ENCODE measurements at places on chromosomes 11 and 22.

- DNase-seq, result no peak
Observed at GRCh38 chr11:79492008-79492407, 51.2 kb upstream of the TENM4 start.

GRCh38 chr22:31083377-31083768 lies 2.3 kb downstream of the SMTN start:
- no peak for DNase-seq

- no peak for DNase-seq
Observed at GRCh38 chr11:68691402-68691784, 7.0 kb downstream of the GAL start.

DNA sequence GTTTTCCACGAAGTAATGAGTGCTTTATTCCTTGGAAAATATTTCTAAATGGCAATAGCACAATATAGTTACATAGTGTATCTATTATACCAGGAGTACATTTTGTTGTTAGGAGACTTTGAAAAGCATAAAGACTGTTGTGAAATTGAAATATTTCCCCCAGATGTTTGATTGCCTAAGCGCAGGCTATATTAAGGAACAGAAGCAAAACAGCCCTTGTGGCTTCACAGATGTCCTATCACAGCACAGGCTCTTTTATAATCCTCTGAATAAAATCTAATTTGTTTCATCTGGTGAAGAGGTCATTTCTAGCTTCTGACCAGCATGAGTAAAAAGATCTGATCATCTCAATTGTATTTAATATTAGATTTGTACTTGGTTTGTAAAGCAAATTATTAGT lies 48.2 kb downstream of the BSX start:
- peak; percentile 32 for DNase-seq

DNA sequence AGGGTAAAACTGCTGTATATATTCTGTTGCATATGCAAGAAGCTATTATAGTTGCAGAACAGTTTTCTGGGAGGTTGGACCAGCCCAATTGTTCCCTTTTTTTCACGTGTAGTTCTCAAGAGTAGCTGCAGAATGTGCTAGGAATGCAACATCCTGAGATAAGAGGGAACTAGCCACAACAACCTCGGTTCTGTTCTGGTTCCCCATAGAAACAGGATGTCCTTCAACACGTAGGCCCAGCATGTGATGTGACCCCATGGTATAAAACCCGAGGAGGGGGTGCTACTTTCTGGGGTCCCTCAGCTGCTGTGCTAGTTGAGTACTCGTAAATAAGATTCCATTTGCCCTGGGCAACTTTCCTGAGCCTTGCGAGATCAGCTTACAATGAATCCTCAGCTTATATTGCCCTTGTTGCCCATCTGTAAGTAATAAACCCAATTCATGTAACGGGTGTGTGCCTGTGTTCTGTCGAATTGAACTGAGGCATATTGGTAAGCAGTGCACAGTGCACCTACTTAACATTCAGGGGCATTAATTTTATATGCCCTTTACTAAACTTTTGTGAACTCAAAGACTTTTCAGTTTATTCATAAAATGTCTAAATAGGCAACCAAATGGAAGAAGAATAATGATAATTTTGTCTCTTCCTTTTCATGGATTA lies 23.0 kb upstream of the TRAF6 start:
- DNase-seq, result peak; percentile 63

Data from inflammatory macrophage treated with lipopolysaccharide for 4 hours (primary cell).